GM10248 (cell line): ENCODE measurements at places on chromosomes 7 and 10.

DNA sequence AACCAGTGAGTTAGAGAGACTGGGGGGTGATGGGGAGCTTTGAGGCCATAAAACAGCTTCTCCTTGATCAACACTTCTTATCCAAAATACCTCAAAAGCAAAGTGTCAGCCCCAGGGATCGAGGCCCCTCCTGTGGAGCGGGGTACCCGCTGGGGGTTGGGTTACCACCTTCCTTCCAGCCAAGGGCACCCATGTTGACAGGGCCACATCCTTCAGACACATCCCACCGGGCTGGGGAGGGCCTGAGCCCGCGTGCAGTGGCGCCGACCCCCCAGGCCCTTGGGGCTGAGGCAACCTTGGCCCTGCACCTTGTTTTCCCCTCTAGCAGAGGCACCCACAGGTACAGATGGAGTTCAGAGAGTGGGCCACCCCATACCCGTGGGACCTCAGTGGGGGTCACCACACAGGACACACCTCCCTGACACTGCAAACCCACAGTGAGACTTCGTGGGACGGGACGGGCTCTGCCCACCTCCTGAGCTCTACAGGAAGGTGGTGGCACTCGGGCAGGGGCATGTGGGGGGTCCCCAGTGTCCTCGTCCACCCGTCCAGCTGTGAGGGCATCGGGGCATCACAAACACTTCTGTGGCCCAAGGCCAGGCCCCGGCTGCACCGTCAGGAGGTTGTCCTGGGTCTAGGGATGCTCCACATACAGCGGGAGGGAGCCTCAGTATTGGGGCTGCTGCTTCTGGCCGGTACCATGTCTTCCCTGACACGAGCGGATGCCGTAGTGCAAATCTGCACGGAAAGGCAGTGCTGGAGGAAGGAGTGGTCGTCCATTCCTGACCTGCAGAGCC, 10.7 kb downstream of the DPYSL4 start:
- no peak for DNase-seq

GRCh38 chr7:113128031-113128430, 9.7 kb upstream of the SMIM30 start:
- no peak for DNase-seq

DNA sequence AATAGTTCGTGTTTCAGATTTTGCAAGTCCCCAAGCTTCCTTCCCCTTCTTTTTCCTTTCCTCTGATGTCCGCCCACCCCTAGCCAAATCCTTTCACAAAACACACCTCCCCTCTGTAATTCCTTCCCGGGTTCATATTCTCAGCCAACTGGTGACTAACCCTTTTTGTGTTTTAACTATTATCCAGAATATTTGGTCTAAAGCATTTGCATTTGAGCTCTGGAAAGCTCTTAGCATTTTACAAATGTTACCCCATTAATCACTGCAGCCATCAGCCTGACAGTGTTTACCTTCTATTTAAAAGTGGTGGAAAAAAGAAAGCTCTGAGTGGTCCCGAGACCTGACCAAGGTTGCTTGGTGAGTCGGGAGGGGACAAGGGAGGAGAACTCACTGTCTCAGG, 139.0 kb downstream of the CREB5 start:
- DNase-seq: no peak

DNA sequence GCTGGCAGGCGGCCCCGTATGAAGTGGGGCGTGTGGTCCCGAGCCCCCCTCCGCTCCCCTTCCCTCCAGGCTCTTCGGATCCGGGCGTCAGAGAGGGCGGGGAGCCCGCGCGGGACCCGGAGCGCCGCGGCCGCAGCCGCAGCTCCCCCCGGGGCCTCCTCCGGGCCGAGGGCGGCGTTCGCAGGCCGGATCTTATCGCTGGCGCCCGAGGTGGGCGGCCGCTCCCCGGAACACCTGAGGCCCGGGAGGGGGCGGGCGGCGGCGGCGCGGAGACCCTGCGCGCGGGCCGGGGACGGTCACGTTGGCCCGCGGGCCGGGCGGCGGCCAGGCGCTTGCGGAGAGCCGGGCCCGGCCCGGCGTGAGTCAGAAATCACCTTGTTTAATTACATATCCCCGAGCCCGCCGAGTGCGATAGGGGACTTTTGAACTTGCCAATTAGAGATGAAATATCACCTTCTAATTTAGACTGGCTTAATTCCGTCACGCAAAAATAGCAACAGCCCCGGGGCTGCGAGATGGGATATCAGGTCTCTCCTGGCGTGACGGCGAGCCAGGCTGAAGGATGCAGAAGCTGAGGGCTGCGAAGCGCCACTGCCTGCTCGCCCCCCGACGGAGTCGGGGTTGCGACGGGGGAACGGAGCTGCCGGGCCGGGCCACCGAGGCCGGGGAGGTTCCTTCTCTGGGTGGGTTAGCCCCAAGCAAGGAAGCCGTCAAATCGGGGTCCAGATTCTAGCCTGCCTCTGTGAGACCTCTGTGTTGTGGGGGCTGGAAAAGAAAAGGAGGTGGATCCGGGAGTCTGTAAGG, 43.4 kb downstream of the LDB3 start:
- peak; percentile 83 for DNase-seq

DNA sequence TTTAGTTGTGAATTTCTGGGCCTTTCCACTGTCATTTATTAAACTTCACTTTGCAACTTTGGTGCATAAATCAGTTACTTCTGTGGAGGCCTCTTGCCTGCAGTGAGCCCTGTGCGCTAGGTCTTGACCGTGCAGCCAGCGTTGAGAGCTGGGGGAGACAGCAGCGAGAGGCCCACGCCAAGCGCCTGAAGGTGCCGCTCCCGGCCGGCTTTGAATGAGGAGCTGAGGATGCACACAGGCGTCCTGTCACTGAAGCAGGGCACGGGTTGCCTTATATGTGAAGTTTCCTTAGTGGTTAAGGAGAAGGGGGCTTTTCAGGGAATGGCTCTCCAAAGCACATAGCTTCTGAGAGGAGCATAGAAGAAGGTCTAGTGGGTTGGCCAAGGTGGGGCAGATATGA, 70.9 kb upstream of the CCNY start:
- no peak for DNase-seq

- no peak for DNase-seq
Measured at GRCh38 chr7:158847451-158847866, 8.9 kb upstream of the DYNC2I1 start.

GRCh38 chr7:123431075-123431614, 103.2 kb downstream of the IQUB start:
- DNase-seq: no peak

DNA sequence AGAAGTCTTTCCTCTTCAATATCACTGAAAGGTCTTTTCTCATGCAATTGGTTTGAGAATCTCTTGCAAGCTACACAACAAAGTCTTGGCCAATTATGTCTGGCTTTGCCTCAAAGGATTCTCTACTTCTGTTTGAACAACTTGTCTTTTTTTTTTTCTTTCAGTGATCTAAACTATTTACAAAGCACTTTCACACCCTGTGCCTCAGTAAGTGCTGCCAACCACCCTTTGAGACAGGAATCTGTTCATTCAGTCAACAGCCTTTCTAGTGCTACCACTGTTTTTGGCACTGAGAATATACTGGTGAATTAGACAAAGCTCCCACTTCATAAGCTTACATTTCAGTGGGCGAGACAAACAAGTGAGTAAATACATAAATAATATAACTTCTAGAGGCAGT, 26.9 kb upstream of the SDK1 start:
- DNase-seq: no peak

DNA sequence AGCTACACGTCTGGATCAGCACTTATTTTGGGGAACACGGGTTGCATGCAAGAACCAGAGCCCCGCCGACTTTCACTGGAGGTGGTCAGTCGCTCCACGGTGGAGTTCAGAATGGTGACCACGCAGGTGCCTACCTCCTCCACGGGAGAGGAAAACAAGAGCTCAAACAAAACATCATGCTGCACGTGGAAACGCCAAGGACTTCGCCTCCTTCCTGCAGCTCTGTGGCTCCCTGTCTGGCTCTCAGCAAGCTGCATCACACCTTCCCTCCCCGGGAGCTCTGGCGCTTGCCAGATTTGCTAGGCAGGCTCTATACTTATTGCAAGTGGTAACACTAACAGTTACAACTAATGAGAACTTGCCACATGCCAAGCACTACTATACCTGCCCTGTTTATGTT, 26.0 kb downstream of the GSDME start:
- no peak for DNase-seq

DNA sequence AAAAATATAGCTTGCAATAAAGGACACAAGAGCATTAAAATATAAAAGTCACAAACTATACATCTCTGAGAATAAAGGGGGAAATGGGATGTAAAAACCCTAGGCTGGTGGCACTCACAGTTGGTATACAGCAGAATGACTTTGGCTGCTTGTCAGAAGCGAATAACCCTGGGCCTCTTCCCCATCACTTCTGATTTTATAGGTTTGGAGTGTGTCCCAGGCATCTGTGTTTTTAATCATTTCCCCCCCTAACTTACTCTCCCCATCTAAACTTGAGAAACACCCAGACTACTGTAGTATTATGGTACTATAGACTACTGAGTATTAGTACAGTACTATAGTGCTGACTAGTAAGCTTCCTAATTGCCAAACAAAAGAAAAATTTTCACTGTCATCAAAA, 1.8 kb upstream of the RPA3 start:
- DNase-seq: no peak

GRCh38 chr7:140027858-140028257, 34.9 kb downstream of the PARP12 start:
- no peak for DNase-seq

DNA sequence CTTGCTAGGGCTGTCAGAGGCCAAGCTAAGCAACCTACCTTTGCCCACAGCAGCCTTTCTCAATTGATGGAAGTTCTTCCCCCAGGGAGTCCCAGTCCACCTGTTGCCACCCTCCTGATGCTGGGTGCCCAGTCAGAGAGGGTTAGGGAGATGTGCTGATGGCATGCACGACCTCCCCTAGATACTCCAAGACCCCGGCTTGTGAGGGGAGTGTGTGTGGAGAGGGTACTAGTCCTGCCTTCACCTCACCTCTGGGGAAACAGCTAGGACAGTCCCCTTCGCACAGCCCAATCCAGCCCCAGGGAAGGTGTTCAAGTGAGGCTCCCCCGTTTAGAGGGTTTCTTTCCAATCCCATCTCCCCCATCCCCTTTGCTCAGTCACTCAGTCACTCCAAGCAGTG, 1.3 kb upstream of the UNC5B start:
- DNase-seq: no peak

- no peak for DNase-seq
Measured at GRCh38 chr10:49478819-49479218, 60.1 kb downstream of the ERCC6 start.

GRCh38 chr7:90816511-90817142, 220.5 kb downstream of the CDK14 start:
- peak; percentile 53 for DNase-seq

DNA sequence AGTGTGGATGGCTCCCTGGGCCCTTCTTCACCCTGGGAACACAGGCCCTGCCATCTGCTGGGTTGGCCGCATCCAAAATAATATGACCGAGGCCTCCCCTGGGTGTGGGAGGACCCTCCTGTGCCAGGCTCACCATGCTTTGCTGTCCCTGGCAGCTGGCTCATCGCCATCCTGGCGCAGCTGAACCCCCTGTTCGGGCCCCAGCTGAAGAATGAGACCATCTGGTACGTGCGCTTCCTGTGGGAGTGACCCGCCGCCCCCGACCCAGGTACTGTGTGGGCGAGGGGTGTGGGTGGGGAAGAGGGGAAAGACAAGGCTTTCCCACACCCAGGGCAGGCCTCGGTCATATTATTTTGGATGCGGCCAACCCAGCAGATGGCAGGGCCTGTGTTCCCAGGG, 4.8 kb downstream of the ATP6V0E2 start:
- no peak for DNase-seq

DNA sequence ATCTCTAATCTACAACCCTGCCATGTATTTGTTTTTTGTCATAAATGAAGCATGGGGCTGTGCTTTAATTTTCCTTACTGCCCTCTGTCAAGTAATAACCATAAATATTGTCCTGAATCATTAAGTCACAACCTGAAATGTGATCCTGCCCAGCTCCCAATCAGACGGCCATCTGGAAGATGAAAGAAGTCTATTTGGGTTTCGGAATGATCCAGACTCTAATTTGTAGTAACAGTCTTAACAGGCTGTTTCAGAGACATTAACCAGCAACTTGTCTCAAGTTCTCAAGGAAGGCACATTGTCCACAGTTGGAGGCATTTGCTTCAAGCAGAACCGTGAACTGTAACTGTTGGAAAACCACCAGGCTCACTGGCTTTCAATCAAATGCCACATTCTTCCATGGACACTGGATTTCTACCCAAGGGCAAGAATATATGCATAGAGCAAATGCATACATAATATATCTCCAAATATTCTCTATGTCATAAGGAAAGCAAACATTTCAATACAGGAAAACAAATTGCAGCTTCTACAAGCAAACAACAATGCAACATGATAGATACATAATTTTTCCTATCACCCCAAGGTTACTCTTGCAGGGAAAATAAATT, 405.2 kb upstream of the NPVF start:
- no peak for DNase-seq

DNA sequence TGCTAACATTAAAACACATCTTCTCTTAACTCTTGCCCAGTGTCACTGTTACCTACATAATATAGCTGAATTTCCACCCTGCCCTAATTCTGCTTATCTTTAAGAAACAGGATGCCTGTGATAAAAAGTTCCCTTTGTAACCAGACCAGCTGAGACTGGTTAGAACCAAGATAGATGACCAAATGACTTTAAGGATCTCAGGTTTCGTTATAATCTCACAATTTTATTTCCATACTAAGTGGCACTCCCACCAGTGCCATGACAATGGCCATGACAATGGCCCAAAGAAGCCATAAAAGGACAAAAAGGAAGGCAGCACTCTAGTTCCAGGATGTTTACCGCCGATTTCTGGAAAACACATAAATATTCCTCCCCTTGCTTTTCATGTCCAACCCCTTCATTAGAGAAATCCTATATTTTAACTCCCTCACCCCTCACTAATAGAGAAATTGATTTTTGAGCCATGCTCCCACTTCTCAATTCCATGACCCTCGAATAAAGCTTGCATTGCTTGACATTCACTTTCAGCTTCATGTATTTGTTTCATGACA, 126.1 kb downstream of the ELAPOR2 start:
- no peak for DNase-seq

DNA sequence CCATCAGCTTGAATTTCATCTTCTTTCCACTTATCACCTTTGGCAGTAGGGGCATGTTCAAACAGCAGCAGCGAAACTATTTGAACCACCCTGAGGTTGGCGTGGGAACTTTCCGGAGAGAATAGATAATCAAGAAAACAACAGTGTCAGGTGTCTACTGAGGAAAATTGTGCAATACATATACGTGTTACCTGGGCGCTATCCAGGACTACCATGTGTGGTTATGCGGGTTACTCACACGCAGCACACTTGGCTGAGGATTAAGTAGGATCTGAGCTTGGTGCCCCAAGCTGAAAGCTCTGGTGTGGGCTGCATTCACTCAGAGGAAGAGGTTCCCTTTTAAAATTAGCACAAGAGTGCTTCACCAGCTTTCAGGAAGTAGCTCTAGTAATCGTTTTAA, 8.8 kb upstream of the ABI1 start:
- no peak for DNase-seq

GRCh38 chr10:52623761-52624160, 148.8 kb downstream of the MBL2 start:
- DNase-seq: no peak

- no peak for DNase-seq
Measured at GRCh38 chr7:163971-164881, 28.1 kb upstream of the FAM20C start.
